ENCODE measurements at places on chromosomes 6 and 20.

GRCh38 chr20:10316582-10316981 lies 98.0 kb downstream of the SNAP25 start:
- DNase-seq, result no peak

DNA sequence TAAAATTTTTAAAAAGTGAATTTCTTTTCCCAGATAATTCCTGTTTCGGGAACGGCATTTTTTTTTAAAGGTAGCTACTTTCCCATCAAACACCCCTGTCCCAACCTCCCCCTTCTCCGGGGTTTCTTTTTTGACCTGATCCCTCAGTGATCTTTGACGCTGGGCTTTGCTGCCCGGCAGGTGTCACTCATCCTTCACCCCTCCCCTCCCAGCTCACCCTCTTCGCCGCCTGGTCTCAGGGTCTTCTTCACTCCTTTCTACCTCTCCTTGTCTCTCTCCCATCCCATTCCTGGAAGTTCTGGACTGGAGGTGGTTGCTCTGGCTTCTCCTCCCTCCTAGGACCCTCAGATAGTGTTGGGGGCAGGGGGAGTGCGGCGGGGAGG lies 329 bp upstream of the GPR6 start:
- DNase-seq, result no peak

DNA sequence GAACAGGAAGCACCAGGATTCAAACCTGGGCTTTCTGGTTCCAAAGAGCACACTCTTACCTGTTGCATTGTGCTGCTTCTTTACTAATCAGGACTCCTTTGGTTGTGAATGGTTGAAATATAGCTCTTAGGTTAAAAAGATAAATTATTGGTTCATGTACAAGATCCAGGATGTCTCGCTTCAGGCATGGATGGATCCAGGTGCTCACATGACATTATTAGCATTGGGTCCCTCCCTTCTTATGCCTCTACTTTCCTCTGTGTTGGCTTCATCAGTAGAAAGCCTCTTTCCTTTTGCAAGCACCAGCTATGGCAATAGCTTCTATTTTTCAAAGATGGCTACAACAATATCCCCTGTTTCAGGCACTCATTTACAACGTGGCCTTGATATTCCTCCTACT lies 217.7 kb upstream of the SULF2 start:
- DNase-seq, result no peak

GRCh38 chr6:166308769-166309589 lies 787 bp upstream of the PRR18 start:
- no peak for DNase-seq

- no peak for DNase-seq
Measured at GRCh38 chr6:30537931-30538330, 18.4 kb downstream of the GNL1 start.

GRCh38 chr6:15244620-15245360 lies 1.1 kb upstream of the JARID2 start:
- DNase-seq, result peak; percentile 73

GRCh38 chr6:27311806-27312145 lies 297 bp downstream of the POM121L2 start:
- no peak for DNase-seq

- no peak for DNase-seq
Measured at GRCh38 chr6:154683756-154684523, 49.3 kb upstream of the SCAF8 start.

DNA sequence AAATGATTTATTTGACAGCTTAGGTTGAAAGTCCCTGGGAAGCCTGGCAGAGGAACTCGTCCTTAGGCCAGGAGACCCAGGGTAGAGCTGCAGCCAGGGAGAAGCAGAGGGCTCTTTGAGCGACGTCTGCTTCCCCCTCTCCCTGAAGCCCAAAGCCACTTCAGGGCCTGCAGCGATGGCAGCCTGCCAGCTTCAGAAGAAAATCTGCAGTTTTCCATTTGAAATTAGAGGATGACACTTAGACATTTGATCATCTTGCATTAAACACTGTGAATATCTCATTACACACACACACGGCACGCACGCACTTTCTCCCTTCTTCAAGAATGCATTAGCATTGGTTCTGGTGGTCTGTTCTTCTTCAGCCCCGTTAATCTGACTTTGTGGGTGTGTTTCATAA lies 96.5 kb downstream of the PLEKHG1 start:
- DNase-seq, result no peak

DNA sequence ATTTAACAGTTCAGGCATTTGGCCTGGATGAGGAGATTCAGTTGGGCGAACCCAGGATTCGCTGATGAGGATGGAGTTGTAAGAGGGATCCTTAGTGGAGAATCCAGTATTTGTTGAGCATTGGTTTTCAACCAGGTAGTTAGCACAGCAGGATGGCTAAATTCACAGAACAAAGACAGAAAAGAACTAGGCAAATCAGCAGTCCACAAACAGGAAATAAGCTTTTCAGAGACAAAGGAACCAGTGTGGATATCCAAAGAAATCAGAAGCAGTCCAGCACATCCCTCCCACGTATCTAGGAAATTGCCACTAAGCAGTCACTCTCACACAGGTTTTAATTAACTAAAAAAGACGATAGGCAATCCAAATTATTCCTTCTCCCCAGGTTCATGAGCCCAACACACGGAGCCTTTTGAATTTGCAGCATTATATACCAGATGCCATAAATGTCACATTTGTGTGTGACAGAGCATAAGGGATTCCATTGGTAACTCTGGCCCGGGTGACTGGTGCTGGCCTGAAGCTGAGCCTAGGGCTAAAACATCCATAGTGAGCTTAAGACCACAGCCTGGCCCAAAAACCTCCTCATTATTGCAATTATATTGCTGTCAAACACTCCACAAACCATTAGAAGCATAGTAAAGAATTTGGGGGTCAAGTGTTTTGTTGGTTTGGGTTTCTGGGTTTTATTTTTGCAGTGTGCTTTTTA lies 131.5 kb downstream of the SOBP start:
- DNase-seq, result no peak

- no peak for DNase-seq
Measured at GRCh38 chr6:5562277-5562676, 301.0 kb downstream of the FARS2 start.

DNA sequence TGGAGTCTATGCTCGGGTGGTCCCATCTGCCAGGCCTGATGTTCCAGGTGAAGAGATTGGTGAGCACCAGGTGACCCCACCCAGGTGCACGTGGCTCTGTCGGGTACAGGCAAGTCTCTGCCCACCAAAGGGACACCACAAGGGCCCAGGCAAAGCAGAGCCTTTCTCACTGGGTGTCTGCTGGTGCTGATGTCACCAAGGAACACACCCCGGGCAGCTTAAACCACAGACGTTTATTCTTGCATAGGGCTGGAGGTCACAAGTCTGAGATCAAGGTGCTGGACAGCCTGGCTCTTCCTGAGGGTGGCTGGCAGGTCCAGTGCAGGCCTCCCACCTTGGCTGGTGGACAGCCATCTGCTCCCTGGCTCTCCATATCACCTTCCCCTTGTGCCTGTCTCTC lies 100.7 kb upstream of the CD93 start:
- DNase-seq, result no peak

- no peak for DNase-seq
Measured at GRCh38 chr6:12039540-12040459, 27.7 kb downstream of the HIVEP1 start.

- no peak for DNase-seq
Measured at GRCh38 chr6:116883005-116883404, 6.0 kb downstream of the RFX6 start.

GRCh38 chr6:11730641-11731040 lies 48.0 kb downstream of the ADTRP start:
- no peak for DNase-seq

GRCh38 chr6:21597801-21598673 lies 4.5 kb downstream of the SOX4 start:
- DNase-seq, result no peak

GRCh38 chr6:43932259-43933147 lies 162.5 kb downstream of the VEGFA start:
- DNase-seq, result no peak

- no peak for DNase-seq
Measured at GRCh38 chr6:94350833-94351232, 931.5 kb upstream of the EPHA7 start.

DNA sequence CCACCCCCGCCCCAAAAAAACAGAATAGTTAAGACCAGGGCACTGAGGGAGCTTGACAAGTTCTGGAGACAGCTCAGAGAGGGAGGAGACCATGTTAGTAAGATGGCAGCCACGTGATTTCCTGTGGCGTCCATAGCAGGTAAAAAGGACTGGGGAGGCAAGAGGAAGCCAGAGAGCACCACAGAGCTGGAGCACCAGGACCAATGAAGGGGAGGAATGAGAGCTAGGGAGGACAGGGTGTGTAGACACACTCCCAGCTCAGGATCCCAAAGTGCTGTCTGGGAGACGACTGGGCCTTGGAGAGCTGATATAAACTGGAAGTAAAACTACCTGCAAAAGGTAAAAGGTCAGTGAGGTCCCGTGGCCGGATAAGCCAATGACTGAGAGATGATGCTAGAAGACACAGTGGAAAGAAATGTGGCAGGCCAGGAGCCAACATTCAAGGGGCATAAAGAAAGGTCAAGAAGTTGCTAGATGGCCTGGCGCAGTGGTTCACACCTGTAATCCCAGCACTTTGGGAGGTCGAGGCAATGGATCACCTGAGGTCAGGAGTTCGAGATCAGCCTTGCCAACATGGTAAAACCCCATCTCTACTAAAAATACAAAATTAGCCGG lies 39.0 kb downstream of the SLC23A2 start:
- no peak for DNase-seq

- no peak for DNase-seq
Measured at GRCh38 chr20:5090191-5090590, 29.6 kb downstream of the PCNA start.

DNA sequence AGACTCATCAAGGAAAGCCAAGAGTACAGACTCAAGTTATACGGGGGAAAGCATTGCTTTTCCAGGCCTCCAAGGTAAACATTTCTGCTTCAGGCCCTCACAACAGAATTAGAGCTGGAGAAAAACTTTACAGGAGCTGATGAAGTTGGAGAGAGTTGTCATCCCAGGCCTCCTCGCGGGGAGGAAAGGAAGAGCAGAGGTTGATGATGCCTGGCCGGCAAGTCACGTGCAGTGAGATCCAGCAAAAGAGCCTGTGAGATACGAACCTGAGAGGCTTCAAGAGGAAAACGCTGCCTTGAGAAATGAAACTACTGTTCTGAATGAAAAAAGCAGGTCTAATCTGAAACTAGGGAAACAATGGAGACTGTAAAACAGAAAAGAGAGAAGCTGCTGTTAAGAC lies 122.9 kb downstream of the FAM120B start:
- DNase-seq, result no peak

DNA sequence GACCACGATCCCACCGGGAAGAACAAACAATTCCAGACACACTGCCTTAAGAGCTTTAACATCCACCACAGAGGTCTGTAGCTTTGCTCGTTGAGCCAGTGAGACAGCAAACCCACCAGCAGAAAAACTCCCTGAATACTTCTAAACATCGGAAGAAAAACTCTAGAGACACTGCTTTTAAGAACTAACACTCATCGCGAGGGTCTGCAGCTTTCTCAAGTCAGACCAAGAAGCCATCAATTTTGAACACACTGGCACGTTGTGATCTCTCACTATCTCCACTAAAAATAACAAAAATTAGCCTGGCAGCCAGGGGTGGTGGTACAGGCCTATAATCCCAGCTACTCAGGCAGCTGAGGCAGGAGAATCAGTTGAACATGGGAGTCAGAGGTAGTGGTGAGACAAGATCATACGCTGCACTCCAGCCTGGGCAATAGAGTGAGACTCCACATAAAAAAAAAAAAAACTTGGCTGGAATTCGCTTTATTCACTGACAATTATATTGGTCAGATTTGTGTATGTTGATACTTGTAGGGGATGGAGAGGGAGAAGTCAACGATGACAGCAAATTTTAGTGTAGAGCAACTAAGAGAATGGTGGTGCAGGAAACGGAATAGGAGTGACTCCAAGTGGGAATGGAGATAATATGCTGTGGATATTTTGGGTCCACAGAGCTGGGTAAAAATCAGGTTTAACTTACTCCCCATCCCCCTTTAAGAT lies 860 bp upstream of the TMEM14C start:
- DNase-seq, result no peak

- peak; percentile 68 for DNase-seq
Measured at GRCh38 chr6:35415065-35415891, 36.9 kb upstream of the FANCE start.

DNA sequence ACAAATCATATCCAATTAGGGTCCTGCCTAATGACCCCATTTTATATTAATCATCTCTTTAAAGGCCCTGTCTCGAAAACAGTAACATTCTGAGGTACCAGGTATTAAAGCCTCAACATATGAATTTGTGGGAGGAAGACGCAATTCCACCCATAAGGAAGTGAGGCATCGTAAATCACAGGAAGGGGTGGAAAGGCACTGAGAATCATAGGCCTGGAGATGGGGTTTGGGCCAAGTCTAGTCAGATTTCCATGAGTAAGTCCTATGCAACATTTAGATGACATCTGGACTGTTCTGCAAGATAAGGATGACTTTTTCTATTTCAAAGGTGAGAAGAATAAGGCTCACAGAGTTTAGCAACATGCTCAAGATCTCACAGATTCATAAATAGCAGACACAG lies 534.0 kb downstream of the KHDRBS2 start:
- DNase-seq, result no peak

DNA sequence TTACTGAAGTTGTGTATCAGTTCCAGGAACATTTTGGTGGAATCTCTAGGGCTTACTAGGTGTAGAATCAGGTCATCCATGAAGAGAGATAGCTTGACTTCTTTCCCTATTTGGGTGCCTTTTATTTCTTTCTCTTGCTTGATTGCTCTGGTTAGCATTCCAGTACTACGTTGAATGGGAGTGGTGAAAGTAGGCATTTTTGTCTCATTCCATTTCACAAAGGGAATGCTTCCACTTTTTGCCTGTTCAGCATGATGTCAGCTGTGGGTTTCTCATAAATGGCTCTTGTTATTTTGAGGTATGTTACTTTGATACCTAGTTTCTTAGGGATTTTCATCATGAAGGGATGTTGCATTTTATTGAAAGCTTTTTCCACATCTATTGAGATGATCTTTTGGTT lies 195.3 kb downstream of the MOXD1 start:
- DNase-seq, result no peak

DNA sequence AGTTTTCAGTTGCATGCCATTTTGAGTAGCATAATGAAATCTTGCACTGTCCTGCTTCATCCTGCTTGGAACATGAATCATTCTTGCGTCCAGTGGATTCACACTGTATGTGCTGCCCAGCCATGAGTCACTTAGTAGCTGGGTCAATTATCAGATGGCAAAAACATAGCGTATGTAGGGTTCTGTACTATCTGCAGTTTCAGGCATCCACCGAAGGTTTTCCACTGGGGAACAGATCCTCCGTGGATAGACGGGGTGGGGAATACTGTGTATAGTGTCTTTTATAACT lies 61.4 kb downstream of the IL22RA2 start:
- no peak for DNase-seq

DNA sequence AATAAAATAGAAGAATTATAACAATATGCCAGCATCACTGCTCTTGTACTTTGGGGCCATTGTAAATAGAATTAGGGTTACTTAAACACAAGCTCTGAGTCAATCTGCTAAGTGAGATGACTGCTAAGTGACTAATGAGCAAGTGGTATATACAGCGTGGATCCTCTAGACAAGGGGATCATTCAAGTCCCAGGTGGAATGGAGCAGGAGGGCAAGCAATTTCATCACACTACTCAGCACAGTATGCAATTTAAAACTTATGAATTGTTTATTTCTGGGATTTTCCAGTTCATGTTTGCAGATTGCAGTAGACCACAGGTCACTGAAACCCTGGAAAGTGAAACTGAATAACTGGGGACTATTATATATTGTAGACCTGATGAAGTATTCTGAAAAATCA lies 235.3 kb downstream of the BTBD3 start:
- no peak for DNase-seq
